ENCODE measurements at places on chromosomes 16 and 17. TPM values are rescaled to one million over a fixed set of nuclear protein-coding genes. Genes with fewer than 3 reads are reported as not detected.

DNA sequence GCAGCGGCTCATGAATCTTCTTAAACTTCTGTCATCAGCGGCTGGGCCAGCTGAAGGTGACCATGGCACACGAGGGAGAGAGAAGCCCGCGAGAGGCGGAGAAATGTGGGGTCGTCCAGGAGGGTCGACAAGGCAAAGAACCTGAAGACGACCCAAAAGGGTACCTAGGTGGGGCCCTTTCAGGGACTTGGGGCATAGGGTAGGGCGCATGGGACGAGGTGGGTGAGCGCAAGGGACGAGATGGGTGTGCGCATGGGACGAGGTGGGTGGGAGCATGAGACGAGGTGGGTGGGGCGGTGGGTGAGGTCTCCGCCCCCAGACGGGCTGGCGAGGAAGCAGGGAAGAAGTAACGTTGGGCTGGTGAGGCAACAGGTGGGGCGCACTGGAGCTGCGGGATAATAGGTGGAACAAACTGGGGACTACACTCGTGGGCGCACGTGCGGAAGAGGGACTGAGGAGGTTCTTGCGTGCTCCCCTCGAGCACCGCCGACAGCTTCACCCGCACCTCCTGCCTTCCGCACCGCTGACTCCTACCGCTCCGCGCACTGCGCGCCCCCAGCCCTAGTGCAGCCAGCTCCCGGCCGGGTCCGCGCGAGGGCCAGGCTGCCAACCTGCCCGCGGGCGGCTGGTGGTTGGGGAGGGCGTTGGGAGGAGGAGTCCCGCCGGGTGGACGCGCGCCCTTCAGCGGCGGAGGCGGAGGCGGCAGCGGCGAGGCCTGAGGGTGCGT lies 23.2 kb upstream of the CRYM start:
- peak; percentile 82 for DNase-seq

GRCh38 chr16:2782583-2783351 lies 4.6 kb downstream of the PRSS33 start:
- DNase-seq = no peak

- DNase-seq = peak; percentile 41
Observed at GRCh38 chr16:65176603-65177002, 54.7 kb upstream of the CDH11 start.

DNA sequence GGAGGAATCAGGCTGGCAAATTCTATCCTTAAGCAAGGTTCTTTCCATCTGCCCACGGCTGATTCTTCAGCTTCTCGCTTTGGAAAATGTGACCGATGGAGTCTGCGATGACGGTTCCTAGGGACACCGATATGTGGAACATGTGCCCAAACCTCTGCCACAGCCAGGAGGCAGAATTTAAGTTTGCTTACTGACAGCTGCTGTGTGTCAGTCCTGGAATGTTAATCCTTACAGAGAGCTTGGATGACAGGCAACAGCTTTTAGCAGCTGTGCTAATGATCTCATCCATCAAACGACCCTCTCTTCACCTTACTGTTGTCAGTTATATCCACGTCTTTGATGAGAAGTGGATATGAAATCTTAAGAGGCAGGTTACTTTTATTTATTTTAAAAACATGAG lies 11.4 kb upstream of the MYH13 start:
- DNase-seq = no peak

GRCh38 chr16:49596068-49596467 lies 222.5 kb downstream of the C16orf78 start:
- no peak for DNase-seq

GRCh38 chr16:4510747-4511426 lies 27.7 kb downstream of the CDIP1 start:
- DNase-seq = no peak

- no peak for DNase-seq
Observed at GRCh38 chr16:1781254-1781653, 1.1 kb downstream of the SPSB3 start.

DNA sequence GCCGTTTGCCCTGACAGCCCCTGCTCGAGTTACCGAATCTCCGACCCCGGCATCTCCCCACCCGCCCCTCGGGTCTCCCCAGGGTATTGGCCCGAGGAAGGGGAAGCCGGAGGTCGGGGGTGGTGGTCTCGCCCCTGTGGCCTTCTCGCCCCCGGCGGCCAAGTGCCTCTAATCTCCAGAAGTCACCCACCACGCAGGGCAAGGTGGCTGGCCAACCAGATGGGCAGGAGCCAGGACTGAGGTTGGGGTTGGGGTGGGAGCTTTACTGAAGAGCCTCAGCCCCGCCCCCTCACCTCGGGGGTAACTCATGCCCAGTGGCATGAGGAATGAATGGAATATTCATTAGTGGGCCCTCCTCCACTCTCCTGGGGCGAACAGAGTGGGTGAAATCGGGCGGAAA lies 637 bp downstream of the DHRS11 start:
- DNase-seq = no peak

GRCh38 chr17:42457107-42457792 lies 1.4 kb upstream of the ATP6V0A1 start:
- DNase-seq = no peak

DNA sequence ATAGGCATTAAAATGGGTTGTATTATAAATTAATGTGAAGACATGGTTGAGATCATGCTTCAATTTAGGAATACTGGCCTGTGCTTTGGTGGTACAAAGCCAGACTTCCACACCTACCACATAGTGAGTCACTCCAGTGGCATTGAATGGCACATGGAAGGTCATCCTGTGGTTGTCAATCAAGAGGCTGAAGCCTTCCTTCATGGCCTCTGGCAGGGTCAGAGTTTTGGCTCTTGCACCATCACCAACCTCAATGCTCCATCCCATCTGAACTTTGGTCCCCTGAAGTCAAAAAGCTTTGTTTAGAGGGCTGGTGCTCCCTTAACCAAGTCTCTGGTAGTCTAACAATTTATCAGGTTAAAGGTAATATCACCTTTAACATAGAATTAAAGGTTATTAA lies 6.1 kb downstream of the ZP2 start:
- DNase-seq = no peak

GRCh38 chr16:22109258-22109898 lies 17.0 kb downstream of the VWA3A start:
- DNase-seq = no peak

DNA sequence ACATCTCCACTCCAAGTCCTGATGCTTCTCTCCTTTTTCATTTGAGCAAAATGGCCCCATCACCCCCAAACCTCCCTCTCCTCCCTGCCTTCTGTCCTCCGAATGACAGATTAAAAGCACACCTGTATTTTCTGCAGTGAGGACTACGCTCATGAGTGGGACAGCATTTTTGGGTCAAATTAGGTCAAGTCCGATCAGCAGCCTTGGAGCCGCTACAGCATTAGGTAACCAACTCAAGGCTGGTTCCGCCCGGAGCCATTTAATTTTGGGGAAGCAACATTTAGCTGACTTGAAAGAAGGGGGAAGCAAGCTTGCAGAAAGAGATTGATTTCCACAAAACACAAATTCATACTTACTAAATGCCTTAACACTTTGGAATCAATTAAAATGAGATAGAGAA lies 324.1 kb upstream of the CDH5 start:
- DNase-seq = no peak

DNA sequence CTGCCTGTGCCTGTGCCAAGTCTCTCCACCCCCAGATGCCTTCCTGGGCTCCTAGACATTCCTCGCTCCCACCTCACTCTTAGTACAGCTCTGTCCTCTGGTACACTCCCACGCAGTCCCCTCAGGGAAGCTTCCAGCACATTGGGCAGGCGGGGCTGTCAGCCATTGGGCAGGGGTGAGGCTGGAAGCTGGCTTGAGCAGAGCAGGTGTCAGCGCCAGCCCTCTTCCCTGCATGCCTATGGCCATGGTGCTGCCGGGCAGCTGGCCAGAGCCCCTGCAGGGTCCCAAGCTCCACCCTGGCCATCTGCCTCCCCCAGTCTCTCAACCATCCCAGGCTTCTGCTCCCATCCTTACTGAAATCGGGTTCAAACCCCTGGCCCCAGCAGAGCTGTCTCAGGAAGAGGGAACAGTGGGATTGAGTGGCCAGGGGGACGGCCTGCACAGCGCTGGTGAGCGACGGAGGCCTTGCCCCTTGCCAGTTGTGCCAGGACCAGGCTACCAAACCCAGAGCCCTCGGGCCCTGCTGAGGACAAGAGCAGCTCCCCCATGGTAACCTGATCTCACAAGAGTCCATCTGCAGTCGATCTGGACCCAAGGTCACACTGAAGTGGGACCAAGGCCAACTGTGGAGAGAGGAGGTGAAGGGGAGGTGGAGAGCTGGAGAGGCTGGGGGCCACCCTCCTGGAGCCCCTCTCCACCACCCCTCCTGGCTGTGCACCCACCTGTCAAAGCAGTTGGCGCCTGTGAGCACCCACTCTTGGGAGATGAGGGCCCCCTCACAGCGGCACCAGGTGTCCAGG lies 2.4 kb upstream of the B9D1 start:
- no peak for DNase-seq

MYH13 gene
- total RNA-seq = 0.37 TPM

MYO15A gene
- total RNA-seq = 30.2 TPM

RPGRIP1L gene
- total RNA-seq = 22.0 TPM

CX3CL1 gene
- 8.5 TPM for total RNA-seq
